Kidney tubule cell (primary cell): ENCODE measurements at places on chromosomes 3 and 15.

GRCh38 chr3:174891524-174892203, 32.5 kb downstream of the NAALADL2 start:
- peak; percentile 9 for DNase-seq

DNA sequence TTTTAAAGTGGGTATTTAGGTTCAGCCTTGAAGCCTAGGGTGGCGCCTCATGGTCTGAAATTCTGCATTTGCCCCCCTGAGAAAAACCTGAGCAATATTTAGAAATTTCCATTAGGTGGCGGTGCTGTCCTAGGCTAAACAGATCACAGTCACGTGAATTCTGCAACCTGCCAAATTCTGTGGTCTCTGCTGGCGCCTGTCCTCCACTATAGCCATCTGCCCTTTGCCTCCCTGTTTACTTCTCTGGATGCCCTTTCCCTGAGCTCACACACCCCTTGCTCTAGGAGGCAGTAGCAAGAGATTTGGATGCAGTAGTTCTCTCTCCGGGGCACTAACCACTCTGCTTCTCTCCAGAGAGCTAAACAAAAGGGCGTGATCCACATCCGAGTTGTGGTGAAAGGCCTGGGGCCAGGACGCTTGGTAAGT, 9.1 kb downstream of the MRPS11 start:
- DNase-seq, result peak; percentile 45

- peak; percentile 78 for DNase-seq
Observed at GRCh38 chr3:16513141-16514020, at the start of gene RFTN1. TSS of gene RFTN1 (minus strand) at chr3:16513699. CDS start at chr3:16493869, 19,830 bp downstream.

- no peak for DNase-seq
Observed at GRCh38 chr3:66463054-66463631, 37.7 kb downstream of the LRIG1 start.

DNA sequence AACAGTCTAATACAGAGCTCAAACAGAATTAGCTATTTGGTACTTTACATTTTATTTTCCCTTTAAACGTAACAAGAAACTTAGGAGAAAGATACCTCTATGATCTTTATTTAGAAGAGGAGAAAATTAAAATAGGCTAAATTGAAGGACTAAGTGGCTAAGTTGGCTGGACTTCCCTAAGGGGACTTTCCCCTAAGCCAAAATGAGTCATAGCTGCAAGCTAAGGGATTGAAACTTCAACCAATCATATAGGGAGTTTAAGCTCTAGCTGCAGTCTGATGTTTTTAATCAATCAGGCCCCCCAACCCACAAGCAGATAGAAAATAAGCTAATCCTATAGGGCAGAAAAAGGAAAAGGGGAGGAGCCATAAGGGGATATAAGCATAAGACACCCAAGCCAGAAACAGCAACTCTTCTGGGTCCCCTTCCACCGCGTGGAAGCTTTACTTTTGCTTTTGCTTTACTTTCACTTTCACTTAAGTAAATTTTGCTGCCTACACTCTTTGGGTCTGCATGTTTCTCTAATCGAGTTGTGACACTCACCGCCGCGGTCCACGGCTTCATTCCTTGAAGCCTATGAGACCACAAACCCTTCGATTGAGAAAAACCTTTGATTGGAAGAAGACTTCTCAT, 1108.5 kb upstream of the EPHA6 start:
- peak; percentile 33 for DNase-seq
